ELF-1 (cell line): ENCODE measurements at places on chromosomes 7 and 10.
A peak's percentile ranks its signal among the peaks of the same experiment; 100 is the strongest.

GRCh38 chr7:128387216-128388144 lies 22.3 kb downstream of the IMPDH1 start:
- peak; percentile 95 for DNase-seq

GRCh38 chr7:17195576-17195975 lies 102.9 kb upstream of the AHR start:
- DNase-seq = no peak

- DNase-seq = no peak
These were observed 282.1 kb upstream of the PPP2R2D start for GRCh38 chr10:131618587-131619267.

DNA sequence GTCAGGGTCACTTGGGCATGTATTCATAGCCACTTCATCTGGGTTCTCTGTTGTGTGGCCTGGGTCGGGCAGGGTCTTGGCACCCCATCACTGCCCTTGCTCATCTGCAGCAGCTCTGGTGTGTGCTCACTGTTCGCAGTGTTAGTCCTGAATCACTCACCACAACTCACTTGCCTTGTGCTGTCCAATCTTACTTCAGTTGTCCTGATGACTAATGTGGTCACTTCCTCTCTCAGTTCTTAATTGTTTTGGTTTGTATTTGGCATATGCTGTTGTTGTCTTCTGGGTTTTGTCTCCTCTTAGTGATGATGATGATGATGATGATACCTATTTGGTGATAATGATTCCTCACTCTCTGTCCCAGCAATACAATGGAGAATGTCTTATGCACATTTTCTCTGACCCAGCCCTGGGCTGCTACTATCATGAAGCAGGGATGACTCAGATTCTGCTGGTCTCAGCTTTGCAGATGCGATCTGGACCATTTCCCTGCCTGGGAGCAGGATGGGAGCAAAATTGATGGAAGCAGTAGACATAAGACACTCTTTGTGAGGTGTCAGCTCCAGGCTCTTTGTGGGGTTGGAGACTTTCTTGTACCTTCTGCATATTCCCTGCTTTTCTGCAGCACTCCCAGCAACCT lies 17.0 kb downstream of the ADRA2A start:
- no peak for DNase-seq

- DNase-seq = no peak
These were observed 8.8 kb downstream of the CAPZA2 start for GRCh38 chr7:116871061-116871700.
